ENCODE measurements at places on chromosomes 11 and 22. TPM values are rescaled to one million over a fixed set of nuclear protein-coding genes. Genes with fewer than 3 reads are reported as not detected.
A peak's percentile ranks its signal among the peaks of the same experiment; 100 is the strongest.

The MYBPC3 gene
- not detected for total RNA-seq

DNA sequence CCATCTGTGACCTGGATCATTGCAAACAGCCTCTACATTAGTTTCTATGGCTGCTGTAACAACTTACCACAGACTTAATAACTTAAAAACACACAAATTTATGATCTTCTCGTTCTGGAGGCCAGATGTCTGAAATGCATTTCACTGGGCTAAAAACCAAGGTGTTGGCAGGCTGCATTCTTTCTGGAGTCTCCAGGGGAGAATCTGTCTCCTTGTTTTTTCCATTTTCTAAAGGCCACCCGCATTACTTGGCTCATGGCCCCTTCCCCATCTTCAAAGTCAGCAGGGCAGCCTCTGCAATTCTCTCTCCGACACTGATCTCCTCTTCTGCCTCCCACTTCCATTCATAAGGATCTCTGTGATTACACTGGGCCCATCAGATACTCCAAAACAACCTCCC is 11.6 kb downstream of the SCGB1A1 start:
- no peaks in the 10 kb centered on the region for H3K27me3 ChIP-seq
- H3K4me1 ChIP-seq: peaks cover 5% of the 10 kb centered on the region
- DNase-seq: no peak
- no peak overlapping the region for H3K27ac ChIP-seq
- H3K4me3 ChIP-seq: no peak overlapping the region

DNA sequence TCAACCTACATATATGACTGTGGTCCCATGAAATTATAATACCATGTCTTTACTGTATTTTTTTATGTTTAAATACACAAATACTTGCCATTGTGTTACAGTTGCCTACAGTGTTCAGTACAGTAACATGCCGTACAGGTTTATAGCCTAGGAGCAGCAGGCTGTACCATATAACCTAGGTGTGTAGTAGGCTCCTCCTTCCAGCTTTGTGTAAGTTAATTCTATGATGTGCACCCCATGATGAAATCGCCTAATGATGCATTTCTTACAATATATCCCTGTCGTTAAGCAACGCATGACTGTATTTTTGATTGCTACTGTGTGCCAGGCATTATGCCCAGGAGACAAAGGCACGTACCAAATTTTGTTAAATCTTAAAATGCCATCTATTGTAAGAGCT is 163.7 kb downstream of the LDLRAD3 start:
- H3K4me3 ChIP-seq: no peak overlapping the region
- DNase-seq: no peak
- no peaks in the 10 kb centered on the region for H3K27me3 ChIP-seq

DNA sequence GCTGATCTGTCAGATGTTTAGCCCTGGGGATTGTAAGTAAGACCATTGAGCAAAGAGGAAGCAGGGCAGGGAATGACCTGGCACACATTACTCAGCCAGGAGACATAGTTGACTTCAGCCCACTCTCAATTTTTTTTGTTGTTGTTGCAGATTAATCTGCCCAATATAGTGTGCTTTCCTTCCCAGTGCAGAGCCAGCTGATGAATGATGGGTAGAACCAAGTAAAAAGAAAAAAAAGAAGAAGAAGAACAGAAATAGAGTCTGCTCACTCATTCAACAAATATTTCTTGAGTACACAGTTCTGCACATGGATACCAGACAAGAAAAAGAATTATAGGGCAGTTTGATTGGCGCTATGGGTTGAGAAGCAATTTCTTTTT is 292.7 kb downstream of the ETS1 start:
- H3K36me3 ChIP-seq: no peaks in the 10 kb centered on the region
- H3K4me1 ChIP-seq: peaks cover 58% of the 10 kb centered on the region
- no peak overlapping the region for H3K4me3 ChIP-seq

- H3K36me3 ChIP-seq: no peaks in the 10 kb centered on the region
- H3K4me3 ChIP-seq: no peak overlapping the region
- peaks cover 14% of the 10 kb centered on the region for H3K4me1 ChIP-seq
- H3K27ac ChIP-seq: no peak overlapping the region
These were observed 470.5 kb upstream of the CADM1 start for GRCh38 chr11:115974703-115975102.

DNA sequence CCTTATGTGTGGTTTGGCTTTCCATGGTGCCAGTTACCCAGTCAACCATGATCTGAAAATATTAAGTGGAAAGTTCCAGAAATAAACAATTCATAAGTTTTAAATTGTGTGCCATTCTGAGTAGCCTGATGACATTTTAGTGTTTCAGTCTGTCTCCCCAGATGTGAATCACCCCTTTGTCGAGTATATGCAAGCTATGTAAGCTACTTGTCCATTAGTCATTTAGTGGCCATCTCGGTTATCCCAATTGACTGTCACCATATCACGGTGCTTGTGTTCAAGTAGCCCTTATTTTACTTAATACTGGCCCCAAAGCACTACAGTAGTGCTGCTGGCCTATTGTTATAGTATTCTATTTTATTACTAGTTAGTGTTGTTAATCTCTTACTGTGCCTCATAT is 44.9 kb downstream of the ATG16L2 start:
- H3K27me3 ChIP-seq: no peaks in the 10 kb centered on the region
- H3K36me3 ChIP-seq: no peaks in the 10 kb centered on the region
- H3K4me1 ChIP-seq: peaks cover 15% of the 10 kb centered on the region
- no peak overlapping the region for H3K27ac ChIP-seq
- no peak overlapping the region for H3K4me3 ChIP-seq
- no peak for DNase-seq

DNA sequence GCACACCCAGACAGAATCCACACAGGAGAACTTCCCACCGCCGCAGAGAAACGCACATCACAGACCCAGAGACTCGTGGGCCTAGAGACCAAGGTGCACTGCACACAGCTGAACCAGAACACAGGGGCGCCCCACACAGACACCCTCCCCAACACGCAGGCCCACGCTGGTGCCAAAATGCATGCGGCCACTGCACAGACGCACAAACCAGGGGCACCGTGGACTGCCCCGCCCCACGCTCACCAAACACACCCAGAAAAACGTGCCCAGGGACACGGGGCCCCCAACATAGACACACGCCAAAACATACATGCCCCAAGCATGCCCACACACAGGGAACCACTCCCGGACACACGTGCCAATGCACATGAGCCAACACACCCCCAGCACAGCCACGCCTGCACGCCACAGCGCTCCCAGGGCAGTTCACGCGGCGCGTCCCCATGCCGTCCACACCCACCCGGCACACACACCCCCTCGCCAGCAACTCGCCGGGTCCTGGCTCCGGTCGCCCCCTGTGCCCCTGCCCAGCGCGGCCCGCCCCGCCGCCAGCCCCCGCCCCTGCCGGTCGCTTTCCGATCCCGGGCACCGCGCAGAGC is 7.8 kb downstream of the ELFN2 start:
- no peak overlapping the region for H3K27ac ChIP-seq
- peak overlapping the region; percentile 31 for H3K4me3 ChIP-seq
- DNase-seq: no peak

DNA sequence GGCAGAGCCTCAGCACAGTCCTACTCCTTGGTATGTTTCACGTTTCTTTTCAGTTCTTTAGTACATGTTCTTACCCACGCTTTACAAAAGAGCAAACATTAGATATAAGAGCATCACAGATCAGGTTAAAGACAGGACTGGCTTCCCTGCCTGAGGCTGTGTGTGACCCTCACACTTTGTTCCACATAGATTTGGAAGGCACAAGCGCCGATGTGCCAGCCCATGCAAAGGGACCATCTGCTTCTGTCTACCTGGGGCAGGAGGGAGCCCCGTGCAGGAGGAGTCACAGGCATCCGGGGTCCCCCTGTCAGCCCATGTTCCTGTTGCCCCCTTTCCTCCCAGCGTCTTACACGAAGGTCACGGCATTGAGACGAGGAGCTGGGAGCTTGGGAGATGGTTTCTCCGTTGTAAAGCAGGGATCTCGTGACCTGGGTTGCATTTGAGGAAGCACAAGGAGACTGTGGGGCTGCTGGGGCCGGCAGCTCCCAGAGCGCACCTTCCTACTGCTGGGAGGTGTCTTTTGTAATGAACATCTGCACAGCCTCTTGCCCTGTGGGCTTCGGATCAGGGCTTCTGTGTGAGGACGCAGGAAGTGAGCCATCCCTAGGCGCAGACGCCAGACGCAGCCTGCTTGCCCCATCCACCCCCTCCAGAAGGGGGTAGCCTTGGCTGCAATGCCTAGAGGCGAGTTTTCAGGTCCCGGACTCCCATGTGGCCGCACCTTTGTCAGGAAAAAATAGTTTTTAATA is 72.6 kb downstream of the SCN3B start:
- no peaks in the 10 kb centered on the region for H3K27me3 ChIP-seq
- no peak overlapping the region for H3K4me3 ChIP-seq
- no peak for DNase-seq
- H3K4me1 ChIP-seq: peaks cover 1% of the 10 kb centered on the region
- no peak overlapping the region for H3K27ac ChIP-seq

DNA sequence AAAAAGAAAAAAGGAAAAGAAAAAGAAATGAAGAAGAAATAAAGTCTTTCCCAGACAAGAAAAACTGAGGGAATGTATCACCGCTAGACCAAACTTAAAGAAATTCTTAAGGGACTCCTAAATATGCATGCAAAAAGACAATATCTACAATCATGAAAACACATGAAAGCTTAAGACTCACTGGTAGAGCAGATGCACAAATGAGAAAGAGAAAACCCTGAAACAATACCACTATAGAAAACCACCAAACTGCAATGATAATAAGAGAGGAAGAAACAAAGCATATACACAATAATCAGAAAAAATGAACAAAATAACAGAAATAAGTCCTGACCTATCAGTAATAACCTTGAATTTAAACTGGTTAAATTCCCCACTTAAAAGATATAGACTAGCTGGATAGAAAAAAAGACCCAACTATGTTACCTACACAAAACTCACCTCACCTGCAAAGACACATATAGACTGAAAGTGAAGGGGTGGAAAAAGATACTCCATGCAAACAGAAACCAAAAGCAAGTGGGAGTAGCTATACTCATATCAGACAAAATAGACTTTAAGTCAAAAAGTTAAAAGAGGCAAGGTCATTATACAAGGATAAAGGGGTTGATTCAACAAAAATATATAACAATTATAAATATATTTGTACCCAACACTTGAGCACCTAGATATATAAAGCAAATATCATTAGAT is 61.3 kb upstream of the NARS2 start:
- no peak for DNase-seq
- H3K4me3 ChIP-seq: no peak overlapping the region
- H3K36me3 ChIP-seq: no peaks in the 10 kb centered on the region
- H3K27me3 ChIP-seq: no peaks in the 10 kb centered on the region
- H3K27ac ChIP-seq: no peak overlapping the region
- no peaks in the 10 kb centered on the region for H3K4me1 ChIP-seq

Data from esophagus squamous epithelium (tissue), 5 donors.